ENCODE measurements at places on chromosomes 3 and 15.

GRCh38 chr15:40940296-40940801 lies 11.2 kb downstream of the DLL4 start:
- DNase-seq: no peak

DNA sequence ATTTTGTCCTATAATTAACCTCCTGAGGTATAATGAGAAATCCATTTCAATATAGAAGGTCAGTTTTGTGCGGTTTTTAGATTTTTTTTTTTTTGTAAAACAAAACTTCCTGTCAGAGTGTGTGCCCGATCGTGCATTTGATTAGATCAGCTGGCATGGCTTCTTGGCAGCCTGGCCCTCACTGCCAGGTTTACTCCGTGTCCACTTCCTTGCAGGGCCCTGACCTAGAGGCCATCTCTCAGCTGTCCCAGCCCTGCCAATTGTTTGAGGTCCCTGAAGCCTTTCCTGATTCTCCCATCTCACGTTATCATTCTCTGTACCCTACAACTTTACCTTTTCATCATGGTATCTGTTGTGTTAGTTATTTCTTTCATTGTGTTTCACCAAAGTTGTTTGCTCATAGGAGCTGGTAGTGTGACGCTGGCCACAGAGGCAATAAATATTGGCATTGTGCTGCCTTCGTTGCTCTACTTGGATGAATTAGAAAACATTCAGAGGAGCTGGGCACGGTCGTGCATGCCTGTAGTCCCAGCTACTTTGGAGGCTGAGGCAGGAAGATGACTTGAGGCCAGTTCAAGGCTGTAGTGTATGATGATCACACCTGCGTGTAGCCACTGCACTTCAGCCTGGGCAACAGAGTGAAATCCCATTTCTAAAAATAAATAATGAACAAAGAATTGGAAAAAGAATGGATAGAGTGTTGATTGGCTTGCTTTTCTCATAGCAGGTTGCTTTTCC lies 202.0 kb downstream of the GHSR start:
- DNase-seq: no peak

DNA sequence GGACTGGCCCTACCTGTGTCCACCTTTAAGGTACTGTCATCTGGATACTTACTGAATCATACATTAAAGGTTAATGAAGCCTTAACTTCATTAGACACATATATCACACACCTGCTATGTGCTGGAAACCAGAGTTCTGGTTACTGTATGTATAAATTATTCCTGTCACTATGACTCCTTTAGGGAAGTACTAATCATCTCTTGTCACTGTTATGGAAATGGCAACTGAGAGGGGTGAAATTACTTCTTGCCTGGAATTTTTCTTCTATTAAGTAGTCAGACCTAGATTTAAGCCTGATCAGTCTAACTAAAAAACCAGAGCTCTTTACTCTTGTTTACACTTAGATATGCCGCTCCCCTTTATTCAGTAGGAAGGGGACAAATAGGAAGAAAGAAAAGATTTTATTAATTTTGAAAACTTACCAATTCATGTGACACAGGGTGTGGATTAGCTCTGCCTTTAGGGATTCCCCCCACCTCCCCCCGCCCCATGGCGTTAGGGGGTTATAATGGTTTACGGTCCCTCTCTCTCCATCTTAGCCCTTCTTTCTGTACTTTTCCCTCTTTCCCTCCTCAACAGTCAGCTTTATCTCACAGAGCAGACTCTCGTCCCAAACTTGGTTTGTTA lies 152.5 kb downstream of the KLHL25 start:
- no peak for DNase-seq

DNA sequence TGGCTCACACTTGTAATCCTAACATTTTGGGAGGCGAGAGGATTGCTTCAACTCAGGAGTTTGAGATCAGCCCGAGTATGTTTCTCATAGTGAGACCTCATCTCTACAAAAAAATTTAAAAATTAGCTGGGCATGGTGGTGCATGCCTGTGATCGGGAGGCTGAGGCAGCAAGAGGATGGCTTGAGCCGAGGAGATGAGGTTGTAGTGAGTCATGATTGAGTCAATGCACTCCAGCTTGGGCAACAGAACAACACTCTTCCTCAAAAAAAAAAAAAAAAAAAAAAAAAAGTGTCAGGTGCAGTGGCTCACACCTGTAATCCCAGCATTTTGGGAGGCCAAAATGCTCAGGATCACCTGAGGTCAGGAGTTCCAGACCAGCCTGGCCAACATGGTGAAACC lies 2.4 kb downstream of the RPL39L start:
- DNase-seq: peak; percentile 53

GRCh38 chr3:81302045-81302444 lies 459.4 kb downstream of the GBE1 start:
- peak; percentile 60 for DNase-seq

- DNase-seq: peak; percentile 82
Measured at GRCh38 chr3:161854232-161854771, 357.7 kb downstream of the OTOL1 start.

- peak; percentile 61 for DNase-seq
Measured at GRCh38 chr15:69092159-69092558, 68.3 kb upstream of the GLCE start.

- DNase-seq: no peak
Measured at GRCh38 chr15:100801256-100801900, 78.3 kb upstream of the ALDH1A3 start.

DNA sequence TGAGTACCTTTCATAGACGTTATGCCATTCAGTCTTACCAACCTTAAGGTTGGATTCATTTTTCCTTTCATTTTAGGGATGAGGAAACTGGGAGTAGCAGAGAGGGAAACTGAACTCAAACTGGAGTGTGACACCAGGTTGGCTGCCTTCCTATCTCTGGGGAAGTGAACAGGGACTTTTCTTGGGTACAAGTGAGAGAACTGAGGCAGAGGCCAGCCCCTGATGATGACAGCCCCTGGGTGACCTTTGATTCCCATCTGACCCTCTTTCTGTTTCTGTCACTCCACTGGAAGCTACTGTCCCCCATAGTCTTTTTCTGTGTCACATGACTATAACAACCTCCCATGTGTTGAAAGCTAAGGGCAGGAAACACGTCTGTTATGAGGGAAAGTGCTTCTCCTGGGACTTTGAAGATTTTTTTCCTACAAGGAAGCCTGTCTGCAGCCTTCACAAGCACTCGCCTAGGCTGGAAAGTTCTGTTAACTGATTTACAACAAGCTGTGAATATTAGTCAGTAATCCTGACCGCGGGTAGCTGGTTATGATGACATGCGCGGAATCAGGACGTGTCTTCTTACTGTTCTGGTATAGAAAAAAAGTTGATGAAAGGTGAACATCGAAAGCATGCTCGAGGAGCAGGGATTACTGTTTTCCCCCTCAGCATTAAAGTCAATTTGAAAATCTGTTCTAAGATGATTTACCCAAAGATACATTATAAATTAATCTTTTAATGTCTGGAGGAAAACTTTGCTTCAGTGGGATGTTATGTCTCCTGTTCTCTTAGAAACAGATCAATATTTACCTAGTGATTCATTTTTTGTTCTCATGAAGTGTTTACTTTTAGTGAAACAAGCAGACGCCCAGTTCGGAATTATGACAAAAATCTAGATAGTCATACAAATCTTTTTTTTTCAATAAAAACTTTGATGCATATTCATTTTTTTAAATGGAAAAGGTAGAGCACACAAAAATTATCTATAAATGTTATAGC lies 31.5 kb downstream of the ABHD2 start:
- peak; percentile 84 for DNase-seq

GRCh38 chr3:120770891-120771290 lies 28.3 kb downstream of the GTF2E1 start:
- DNase-seq: no peak

DNA sequence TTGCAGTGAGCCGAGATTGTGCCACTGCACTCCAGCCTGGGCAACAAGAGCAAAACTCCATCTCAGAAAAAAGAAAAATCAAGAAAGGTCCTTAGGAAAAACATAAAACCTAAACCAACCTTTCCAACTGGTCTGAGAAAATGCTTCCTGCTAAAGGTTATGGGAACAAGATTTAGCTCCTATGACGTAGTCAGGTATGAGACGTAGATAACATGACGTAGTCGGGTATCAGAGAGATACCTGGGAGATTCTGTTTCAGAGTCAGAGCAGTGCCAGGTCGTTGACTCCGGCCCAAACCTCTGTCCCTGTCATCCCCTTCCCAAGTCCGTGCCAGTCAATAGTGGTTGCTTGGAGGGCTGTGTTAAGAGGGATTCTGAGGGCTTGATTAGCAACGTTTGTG lies 39.9 kb downstream of the LMCD1 start:
- no peak for DNase-seq

DNA sequence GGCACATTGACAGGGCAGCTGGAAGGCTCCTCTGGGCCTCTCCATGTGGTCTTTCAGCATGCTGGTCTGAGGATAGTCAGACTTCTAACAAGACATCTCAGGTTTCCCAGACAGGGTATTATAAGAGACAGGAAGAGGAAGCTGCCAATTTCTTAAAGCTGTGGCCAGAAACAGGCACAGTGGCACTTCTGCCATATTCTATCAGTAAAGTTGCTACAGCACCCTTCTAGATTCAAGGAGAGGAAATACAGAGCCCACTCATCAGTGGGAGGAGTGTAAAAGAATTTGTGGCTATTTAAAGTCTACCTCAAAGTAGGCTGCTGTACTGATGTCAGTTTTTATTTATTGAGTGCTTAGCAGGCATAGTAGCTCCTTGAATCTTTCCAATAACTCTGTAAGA lies 55.5 kb downstream of the BTD start:
- DNase-seq: no peak

DNA sequence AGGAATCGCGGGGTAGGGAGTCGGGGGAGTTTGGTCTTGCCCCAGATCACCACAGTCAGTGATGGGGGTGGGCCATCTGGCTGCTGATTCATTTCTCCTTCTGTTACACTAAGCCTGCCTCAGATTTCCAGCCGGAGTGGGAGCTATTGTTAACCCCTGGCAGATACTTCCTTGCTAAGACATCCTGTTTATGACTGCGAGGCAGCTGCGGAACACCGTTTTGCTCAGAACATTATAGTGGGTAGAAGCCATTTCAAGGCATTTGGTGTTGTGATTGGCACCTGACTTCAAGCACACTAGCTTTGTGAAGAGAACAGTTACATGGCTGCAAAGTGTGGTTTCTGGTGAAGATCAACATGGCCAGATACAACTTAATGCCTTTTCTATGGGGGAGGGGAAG lies 73.8 kb downstream of the FLNB start:
- DNase-seq: peak; percentile 83

DNA sequence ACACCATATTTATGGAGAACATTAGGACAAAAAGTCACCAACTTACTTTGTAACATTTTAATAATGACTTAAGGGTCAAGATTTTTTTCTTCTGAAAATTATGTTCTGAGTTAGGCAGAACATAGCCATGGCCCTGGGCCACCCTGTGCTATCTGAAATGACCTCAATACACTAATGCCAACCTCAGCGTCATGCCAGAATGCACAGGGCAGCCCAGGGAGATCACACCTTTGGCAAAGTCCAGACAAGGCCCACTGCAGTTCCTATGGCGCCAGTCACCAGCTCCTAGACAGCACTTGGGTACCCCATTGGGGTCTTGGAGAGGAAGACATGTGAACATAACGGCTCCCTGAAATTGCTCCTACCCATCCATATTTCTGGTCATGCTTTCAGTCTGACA lies 33.1 kb downstream of the HCLS1 start:
- DNase-seq: no peak

GRCh38 chr3:113607219-113607596 lies 74.9 kb downstream of the SIDT1 start:
- DNase-seq: no peak

- DNase-seq: peak; percentile 87
Measured at GRCh38 chr15:64883997-64884511, 27.6 kb upstream of the ANKDD1A start.

DNA sequence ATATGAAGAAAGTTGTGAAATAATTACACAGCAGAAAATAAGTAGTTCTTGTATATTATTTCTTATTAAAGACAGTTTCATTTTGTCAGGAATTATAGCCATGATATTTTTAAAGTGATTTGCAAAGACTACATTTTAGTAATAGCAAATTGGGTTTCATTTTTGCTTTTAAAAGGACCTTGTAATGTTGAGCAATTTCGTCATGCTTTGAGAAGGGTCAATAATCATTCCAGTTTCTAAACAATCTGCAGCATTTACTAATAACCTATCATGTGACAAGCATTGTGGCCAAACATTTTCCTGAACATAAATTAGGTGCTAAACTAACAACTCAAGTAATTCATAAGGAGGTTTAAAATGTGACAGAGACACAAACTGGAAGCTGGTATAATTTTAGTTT lies 214.4 kb upstream of the CBLB start:
- DNase-seq: no peak

DNA sequence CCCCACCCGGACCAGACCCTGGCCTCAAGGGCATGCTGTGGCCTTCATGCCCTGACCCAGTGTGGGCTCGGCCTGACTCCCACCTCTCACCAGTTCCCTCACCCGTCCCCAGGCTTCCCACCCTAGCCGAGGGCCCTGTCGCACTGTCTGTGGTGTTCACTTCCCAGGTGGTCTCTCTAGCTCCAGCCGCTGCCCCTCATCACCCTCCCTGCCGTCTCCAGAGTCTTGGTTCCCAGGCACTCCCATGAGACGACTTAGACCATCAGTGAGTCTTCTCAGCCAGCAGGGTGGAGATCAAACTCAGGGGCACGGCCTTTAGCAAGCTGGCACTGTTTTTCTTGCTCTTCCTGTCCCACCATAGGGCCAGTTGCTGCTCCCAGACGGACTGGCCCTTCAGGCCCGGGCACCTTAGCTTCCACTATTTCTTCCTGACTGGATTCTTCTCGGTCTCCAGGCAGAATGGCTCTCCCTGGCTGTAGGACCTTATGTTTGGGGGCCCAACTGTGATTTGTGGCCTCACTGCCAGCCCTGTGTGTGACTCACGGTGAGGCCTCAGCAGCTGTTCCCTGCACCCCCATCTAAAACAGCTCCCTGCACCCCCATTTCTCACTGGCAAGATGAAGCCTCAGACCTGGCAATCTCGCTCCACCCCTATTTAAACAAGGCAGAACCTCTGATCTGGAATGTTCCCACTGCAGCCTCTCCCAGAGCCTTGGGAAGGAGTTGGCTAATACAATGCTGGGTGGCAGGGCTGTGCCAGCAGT lies 9.4 kb upstream of the PCSK6 start:
- no peak for DNase-seq

- no peak for DNase-seq
Measured at GRCh38 chr15:100601617-100602063, 344 bp downstream of the LINS1 start.

- DNase-seq: peak; percentile 9
Measured at GRCh38 chr3:108024146-108024850, 66.5 kb downstream of the CD47 start.

GRCh38 chr3:81753416-81754027 lies 7.9 kb downstream of the GBE1 start:
- no peak for DNase-seq
